ENCODE measurements at places on chromosomes 12 and 14.

DNA sequence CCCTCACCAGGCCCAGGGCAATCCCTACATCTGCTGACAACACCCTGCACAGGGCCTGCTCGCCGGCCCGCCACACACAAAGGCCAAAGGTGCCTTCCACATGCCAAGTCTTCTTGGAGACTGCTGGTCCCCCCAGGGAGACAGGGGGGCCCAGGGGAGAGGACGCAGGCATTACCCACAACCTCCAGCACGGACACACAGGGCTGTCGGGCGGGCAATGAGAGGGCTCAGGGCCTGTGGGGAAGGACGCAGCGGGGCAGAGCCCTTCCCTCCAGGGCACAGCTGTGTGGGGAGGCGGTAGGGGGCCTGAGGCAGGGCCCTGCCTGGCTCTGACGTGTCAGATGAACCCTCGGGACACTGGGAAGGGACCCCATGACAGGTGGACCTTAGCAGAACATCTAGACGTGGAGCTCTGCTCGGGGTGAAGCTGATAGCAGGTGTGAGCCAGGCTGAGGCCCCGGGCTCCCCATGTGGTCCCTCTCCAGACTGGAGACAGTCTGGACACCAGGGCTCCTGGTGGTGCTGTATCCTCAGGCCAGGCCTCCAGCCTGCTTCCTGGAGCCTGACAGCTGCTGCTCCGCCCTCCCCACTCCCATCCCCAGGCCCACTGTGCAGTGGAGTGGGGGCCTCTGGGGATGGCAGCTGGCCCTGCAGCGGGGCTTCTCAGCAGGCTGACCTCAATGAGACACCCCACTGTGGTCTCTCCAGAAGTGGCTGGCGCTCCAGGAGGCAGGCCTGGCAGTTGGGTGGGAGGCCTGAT is 31.6 kb upstream of the NUDT14 start:
- DNase-seq: no peak

DNA sequence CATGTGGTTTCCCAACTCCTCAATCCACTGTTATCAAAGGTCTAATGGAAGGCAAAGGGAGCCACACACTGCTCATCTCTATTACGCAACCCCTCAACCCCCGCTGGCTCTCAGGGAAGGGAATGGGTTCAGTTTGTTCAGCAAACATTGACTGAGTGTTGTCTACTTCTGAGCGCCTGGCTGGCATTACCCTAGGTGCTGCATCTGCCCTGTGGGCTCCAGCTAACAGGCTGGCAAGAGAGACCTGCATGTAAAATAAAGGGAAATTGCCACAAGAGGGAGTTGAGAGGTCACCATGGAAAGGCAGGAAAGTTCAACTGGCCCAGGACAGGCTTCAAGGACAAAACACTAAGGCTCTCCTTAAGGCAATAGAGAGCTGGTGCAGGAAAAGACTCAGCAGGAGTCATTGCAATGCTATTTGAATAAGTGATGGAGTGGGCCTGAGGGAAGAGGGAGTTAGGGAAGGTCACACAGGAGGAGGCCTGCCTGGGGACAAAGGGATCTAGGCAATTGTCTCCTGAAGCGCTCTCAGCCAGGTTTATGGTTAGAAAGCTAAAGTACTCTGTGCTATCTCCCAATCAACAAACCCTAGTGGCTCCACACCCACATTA is 5.5 kb upstream of the ZNF740 start:
- DNase-seq: no peak

DNA sequence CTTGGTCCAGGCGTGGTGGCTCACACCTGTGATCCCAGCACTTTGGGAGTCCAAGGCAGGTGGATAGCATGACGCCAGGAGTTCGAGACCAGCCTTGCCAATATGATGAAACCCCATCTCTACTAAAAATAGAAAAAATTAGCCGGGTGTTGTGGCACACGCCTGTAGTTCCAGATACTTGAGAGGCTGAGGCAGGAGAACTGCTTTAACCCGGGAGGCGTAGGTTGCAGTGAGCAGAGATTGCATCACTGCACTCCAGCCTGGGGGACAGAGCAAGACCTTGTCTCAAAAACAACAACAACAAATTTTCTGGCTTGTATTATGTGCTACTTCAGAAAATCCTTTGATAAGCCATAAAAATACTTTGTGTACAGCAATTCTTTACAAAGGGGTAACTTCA is 41.1 kb downstream of the LARP4 start:
- DNase-seq: no peak

GRCh38 chr14:94573475-94574277 is 7.5 kb upstream of the SERPINA5 start:
- no peak for DNase-seq

- no peak for DNase-seq
Measured at GRCh38 chr14:50333014-50333509, 20.9 kb downstream of the DMAC2L start.

DNA sequence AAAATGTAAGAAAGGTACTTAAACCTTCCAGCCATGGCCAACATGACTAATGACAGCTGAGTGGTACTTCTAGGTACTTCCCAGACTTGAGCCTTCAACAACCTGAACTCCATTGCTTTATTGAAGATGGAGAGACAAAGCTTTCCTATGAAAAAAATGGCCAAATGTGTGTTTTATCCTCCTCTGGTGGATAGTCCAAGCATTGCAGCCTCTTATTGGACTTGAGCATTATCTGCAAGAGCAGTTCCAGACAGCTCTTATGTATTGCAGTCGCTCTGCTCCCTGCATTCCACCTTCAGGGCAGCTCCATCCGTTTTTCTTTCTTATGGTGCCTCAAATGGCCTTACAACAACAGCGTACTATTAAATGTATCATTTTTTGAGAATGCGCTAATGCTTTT is 588.2 kb downstream of the NRXN3 start:
- DNase-seq: no peak

DNA sequence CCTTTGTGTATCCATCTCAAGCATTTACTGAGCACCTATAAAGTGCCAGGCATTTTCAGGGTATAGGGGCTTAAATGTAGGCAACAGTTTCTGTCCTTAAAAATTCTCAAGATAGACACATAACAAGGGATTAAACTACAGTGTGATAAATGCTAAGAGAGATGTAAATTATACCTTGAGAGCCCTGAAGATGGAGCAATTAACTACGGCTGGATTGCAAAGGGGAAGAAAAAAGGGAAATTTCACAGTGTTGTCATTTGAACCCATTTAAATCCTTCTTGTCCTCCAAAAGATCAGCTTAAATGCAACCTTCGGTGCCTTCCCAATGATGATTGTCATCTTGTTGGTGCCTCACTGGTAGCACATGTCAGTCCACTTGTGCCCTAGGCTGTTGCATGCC is 11.5 kb upstream of the IL26 start:
- no peak for DNase-seq

DNA sequence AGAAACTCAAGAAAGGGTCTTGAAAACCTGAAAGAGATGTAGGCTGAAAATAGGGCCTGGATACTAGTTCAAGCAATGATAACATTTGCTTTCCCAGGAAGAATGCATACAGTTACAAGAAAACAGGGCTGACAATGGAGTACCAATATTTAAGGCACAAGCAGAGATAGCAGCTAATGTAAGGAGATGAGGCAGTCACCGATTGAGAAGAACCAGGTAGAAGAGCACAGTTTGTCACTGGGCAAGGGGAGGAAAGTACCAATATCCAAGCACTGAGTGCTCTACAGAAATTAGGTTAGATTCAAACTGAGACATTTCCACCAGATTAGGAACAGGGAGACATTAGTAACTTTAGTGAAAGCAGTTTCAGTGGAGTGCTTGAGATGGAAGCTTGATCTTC is 19.9 kb downstream of the RPS6KA5 start:
- DNase-seq: no peak

DNA sequence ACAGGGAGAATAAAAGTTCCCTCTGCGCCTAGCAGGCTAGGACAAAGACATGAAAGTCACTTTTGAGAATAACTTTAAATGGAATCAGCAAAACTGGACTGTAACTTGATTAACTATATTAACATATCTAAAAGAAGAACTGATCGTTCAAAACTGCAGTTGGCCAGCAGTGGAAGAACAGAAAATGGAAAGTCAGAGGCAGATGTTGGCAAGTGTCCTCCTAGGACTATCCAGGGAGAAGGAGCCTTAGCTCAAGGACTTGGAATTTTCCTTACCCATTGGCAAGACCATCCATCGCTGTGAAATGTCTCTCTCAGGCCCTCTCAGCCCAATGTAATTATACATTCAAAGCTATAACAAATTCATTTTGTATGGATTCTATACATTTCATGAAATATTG is 419.7 kb downstream of the ATP23 start:
- DNase-seq: no peak

DNA sequence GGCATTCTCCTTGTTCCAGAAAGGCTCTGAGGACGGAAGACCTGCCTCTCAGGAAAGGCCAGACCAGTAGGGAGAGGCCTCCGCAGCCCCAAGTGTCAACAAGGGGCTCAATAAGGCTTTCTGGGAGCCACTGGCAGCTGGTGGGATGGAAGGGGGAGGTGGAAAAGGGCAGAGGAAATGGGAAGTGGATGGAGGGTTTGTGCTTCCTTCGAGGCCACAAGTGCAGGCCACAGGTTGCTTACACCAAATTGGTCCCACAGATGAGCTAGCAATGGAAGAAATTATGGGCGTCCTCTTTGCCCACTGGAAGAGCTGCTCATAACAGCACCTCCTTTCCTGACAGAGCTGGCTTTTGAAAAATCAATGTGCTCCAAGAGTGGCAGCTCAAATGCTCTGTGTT is 28.2 kb downstream of the P2RX4 start:
- DNase-seq: no peak

DNA sequence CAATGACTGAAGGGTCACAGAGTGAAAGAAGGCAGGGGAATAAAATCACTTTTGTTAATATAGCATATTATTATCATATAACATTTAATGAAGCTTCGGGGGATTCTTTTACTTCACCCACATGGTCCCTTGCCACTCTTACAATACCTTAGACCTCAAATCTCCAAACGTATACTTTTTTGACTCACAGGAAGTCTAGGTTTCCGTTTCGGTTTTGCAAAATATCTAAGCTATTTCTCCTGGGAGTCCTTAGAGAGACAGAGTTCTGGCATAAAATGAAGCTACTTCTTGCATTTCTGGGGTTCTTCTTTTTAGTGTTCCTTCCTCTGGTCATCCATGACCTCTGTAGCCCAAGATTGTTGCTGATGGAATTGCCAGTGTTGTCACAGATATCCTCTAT is 590.5 kb upstream of the ATP2B1 start:
- DNase-seq: no peak

GRCh38 chr12:42936260-42936659 is 346.7 kb upstream of the PRICKLE1 start:
- DNase-seq: no peak

DNA sequence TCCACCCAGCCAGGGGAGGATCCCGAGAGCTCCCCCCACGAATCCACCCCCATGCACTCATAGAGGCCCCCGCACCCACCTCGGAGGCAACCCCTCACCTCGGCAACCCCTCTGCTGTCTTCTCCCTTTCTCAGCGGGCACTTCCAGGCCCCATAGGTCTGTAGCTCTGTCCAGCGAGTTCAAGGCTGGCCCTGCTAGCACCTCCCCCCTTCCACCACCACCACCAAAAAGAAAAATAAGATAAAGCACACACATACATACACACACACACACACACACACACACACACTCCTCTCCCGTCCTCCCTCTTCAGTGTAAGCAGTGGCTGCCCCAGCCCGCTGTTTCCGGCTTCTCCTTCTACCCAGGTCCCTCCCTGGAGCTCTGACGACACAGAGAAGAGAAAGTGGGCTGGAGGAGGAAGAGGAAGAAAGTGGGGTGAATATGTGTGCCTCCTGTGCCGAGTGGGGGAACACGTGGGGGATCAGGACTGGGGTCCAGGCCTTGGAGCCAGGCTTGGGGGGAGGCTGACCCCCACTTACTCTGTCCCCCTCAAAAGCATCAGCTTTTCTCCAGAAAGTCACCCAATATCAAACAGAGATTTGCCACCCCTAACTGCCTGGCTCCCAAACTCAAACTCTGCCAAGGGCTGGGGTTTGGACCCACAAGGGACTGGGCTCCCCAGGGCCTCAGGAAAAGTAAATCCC is at the start of gene STAT6:
Gene STAT6 (minus strand): TSS at position 332 of the 704 bp plus-strand sequence. CDS start 3,084 bp downstream, outside the sequence.
- DNase-seq: peak; percentile 79

DNA sequence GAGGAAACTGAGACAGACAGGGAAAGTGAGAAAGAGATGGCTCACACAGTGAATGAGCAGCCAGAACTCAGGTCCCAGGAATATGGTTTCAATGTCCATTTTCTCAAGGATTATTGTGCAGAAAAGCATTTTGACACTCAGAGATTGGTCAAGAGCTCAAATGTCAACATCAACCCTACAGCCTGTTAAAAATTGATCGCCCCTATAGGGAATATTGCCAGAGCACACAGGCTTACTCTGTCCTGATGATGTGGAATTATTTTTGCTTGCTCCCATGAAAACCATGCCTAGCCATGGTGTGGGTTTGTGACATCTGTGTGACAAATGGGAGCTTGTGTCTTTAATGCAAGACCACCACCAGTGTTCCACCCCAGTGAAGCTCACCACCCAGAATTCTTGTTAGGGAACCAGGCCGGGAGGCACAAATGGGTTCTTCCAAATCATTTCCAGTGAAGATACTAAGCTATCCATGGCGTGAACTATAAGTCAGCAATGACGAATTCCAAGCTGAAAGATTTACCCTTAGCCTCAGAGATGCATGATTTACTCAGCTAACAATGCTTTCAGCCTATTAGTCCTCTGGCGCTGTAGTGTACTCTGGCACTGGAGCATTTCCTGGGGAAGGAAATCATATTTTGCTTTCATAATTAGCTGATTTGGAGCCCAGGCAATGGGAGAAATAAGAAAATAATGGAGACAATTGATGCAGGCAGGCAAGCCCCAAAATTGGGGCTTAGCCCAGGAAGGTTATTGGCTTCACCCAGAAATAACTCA is 1188.2 kb upstream of the TMEM132C start:
- no peak for DNase-seq

- no peak for DNase-seq
Measured at GRCh38 chr14:61152851-61153364, 128.2 kb downstream of the TMEM30B start.

DNA sequence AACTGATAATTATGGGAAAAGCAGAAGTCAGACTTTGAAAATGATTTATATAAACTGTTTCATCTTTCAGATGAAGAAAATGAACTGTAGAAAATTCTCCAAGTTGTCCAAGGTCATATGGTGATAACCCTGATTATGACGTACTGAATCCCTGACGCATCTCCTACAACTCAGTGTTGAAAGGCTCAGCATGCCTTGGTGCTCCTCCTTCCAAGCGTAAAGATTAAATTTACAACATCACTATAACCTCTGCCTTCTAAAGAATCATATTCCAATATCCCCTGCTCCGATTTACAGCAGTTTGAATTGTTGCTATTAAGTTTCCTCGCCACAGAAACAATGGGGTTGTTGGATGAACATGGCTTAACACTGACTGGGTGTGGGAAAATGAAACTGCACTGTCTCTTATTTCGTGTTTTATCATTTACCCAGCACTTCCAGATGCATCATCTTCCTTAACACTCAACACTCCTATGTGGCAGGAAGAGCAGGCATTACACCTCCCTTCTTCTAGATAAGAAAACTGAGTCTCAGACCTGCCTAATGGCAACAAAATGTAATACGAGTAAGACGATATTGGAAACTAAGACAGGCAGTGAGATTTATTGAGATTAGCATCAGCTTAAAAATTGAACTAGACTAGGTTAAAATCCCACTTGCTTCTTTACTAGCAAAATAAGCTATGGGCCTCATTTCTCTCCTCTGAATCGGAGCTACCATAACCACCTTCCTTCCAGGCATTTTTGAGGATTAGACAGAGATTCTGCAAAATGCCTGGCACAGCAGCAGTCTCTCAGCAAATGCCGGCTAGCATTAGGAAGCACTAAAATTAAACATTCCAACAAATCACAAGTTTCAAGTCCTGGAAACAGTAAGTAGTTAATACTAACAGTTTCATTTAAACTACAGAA is 74.2 kb downstream of the PPM1H start:
- DNase-seq: no peak
